ENCODE measurements at places on chromosomes 16 and 17. TPM values are rescaled to one million over a fixed set of nuclear protein-coding genes. Genes with fewer than 3 reads are reported as not detected.

The KIF18B gene
- 5.7 TPM for total RNA-seq

DNA sequence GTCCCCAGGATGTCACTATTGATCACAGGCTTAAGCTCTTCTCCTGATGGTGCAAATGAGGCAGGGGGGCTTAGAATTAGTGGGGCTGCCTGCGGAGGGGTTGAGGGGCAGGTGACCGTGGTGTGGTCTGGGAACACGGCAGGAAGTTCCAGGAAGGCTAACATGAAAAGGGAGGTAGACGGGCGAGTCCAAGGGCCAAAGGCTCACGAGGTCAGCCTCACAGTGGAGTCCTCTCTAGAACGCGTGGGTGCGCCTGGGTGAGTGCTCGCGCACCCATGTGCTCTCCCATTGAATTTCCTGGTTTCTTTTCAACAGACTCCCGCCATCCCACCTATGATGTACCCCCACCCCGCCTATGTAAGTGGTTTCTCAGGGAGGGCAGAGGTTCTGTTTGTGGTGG lies 15.2 kb downstream of the LGALS9 start:
- DNase-seq: no peak
- no peaks in the 10 kb centered on the region for H3K36me3 ChIP-seq
- H3K27me3 ChIP-seq: no peaks in the 10 kb centered on the region
- H3K4me1 ChIP-seq: peaks cover 28% of the 10 kb centered on the region

DNA sequence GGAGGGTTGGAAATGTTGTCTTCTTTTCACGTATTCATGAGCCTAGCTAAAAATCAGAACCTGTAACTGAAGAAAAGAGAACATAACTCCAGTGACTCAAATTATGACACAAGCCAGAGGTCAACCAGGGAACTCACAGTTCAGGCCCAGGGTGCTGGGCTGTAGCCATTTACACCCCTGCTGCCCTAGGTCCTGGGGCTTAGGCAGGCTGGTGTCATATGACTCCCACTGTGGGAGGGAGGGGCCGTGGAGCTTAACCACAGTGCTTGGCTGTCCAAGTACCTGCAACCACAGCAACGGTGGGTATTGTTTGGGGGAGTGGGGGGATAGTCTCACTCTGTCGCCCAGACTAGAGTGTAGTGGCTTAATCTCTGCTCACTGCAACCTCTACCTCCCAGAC lies 71.1 kb upstream of the AMZ2 start:
- no peaks in the 10 kb centered on the region for H3K4me1 ChIP-seq
- H3K27ac ChIP-seq: no peak overlapping the region
- DNase-seq: no peak
- no peak overlapping the region for H3K4me3 ChIP-seq

DNA sequence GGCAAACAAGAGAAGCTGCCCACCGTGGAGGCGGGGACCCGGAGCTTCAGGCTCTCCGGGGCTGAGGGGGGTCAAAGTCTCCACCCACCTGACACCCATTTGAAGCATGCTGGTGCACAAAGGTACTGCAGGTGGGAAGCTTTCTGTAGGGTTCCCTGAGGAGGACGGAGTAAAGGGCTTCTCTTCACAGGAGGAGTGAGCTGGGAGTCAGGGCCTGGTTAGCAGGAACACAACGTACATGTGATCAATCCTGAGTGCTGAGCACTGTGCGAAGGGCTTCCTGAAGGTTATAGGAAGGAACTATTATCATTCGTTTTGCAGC lies 252.9 kb upstream of the RPL38 start:
- H3K27me3 ChIP-seq: peaks cover 66% of the 10 kb centered on the region
- H3K27ac ChIP-seq: no peak overlapping the region
- peaks cover 11% of the 10 kb centered on the region for H3K4me1 ChIP-seq
- no peak for DNase-seq
- no peak overlapping the region for H3K4me3 ChIP-seq

- H3K4me3 ChIP-seq: no peak overlapping the region
- peaks cover 20% of the 10 kb centered on the region for H3K4me1 ChIP-seq
- H3K36me3 ChIP-seq: no peaks in the 10 kb centered on the region
- no peak overlapping the region for H3K27ac ChIP-seq
- no peak for DNase-seq
Observed at GRCh38 chr17:79785900-79786810, 8.2 kb downstream of the CBX2 start.

DNA sequence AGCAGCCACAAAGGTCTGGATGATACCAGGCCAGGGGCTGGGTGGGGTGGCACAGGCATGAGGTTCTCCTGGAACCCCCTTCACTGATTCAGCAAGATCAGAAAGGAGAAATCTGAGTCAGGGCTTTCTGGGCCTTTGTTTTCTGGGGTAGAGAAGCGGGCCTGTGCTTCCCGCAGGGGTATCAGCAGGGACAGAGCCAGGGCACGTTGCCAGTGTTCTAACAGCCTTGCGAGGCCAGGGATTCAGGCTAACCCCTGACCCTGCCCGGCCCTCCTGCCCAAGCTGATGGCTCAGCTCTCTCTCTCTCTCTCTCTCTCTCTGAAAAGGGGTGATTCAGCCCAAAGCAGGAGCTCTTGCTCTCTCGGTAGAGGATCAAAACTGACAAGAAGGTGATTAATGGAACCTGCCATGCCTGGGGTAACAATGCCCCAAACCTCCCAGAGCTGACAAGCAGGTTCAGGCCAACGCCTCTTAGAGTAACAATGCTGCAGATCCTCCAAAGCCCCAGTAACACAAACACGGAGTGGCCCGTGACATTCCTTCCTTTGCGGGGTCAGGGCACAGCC lies 2.0 kb upstream of the KRT13 start:
- H3K4me3 ChIP-seq: peak overlapping the region; percentile 54
- no peaks in the 10 kb centered on the region for H3K27me3 ChIP-seq
- peak overlapping the region; percentile 76 for H3K27ac ChIP-seq
- DNase-seq: no peak
- no peaks in the 10 kb centered on the region for H3K36me3 ChIP-seq

DNA sequence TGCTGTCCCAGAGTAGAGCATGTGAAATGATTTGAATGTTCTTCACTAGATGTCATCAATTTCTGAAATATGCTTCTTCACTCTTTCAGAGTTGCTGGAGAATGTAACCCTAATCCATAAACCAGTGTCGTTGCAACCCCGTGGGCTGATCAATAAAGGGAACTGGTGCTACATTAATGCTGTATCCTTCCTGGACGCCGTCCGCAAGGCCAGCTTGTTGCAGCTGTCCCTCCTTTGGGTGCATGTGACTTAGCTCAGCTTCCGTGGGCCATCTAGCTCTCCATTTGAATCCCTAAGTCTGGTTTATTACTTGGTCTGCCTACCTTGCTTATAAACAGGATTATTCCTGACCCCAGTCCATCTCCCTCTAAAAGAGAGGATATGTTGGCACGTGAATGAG lies 58.8 kb downstream of the USP10 start:
- H3K27ac ChIP-seq: no peak overlapping the region
- H3K4me3 ChIP-seq: no peak overlapping the region
- peaks cover under 1% of the 10 kb centered on the region for H3K36me3 ChIP-seq

- H3K27me3 ChIP-seq: no peaks in the 10 kb centered on the region
- no peak for DNase-seq
- no peak overlapping the region for H3K4me3 ChIP-seq
Observed at GRCh38 chr16:12084436-12084835, 107.9 kb downstream of the SNX29 start.

The PRAC1 gene
- not detected for total RNA-seq

GRCh38 chr17:48037036-48037837 lies at the start of gene COPZ2:
Gene COPZ2, minus strand, starts transcription at chr17:48037797. Its CDS starts 20 bp downstream, at chr17:48037777.
- H3K4me3 ChIP-seq: peak within 1 kb of the TSS; percentile 66
- no peaks in the 10 kb centered on the region for H3K27me3 ChIP-seq
- DNase-seq: no peak
- no peaks in the 10 kb centered on the region for H3K36me3 ChIP-seq
- H3K27ac ChIP-seq: peak within 1 kb of the TSS; percentile 79

- peaks cover 5% of the 10 kb centered on the region for H3K4me1 ChIP-seq
- no peak for DNase-seq
- H3K36me3 ChIP-seq: peaks cover 36% of the 10 kb centered on the region
- no peak overlapping the region for H3K4me3 ChIP-seq
Observed at GRCh38 chr16:89308391-89309333, 91.2 kb downstream of the ZNF778 start.

GRCh38 chr17:83006515-83007455 lies 72.6 kb upstream of the METRNL start:
- no peak for DNase-seq
- H3K4me3 ChIP-seq: no peak overlapping the region
- no peaks in the 10 kb centered on the region for H3K27me3 ChIP-seq
- H3K4me1 ChIP-seq: no peaks in the 10 kb centered on the region
- H3K27ac ChIP-seq: no peak overlapping the region

The CLDN7 gene
- total RNA-seq: 172 TPM

The NPW gene
- total RNA-seq: not detected

DNA sequence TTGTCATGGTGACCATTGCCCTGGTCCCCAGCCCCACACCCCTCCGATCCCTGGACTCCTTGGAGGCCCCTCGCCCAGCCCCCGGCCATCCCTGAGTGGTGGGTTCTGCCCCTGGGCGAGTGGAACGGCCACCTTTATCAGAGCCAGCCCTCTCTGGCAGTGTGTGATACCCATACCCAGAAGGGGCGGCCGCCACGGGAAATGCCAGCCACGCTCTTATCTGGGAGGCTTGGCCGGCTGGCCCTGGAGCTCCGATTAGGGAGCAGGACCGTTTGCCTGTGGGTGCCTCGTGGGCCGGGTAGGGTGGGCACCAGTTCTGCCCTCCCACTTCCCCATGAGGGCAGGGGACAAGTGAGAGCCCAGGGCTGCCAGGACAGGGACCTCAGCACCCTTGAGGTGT lies 58.3 kb upstream of the ZC3H18 start:
- H3K4me1 ChIP-seq: peaks cover 23% of the 10 kb centered on the region
- H3K4me3 ChIP-seq: no peak overlapping the region
- no peaks in the 10 kb centered on the region for H3K36me3 ChIP-seq
- H3K27ac ChIP-seq: no peak overlapping the region
- no peaks in the 10 kb centered on the region for H3K27me3 ChIP-seq

- peaks cover 36% of the 10 kb centered on the region for H3K36me3 ChIP-seq
- no peak overlapping the region for H3K4me3 ChIP-seq
- DNase-seq: no peak
- peaks cover 26% of the 10 kb centered on the region for H3K4me1 ChIP-seq
- H3K27me3 ChIP-seq: no peaks in the 10 kb centered on the region
Observed at GRCh38 chr16:4608704-4608980, 6.0 kb downstream of the UBALD1 start.

GRCh38 chr16:2038382-2039231 lies 9.0 kb downstream of the NTHL1 start:
- peaks cover 54% of the 10 kb centered on the region for H3K4me1 ChIP-seq
- H3K4me3 ChIP-seq: no peak overlapping the region

DNA sequence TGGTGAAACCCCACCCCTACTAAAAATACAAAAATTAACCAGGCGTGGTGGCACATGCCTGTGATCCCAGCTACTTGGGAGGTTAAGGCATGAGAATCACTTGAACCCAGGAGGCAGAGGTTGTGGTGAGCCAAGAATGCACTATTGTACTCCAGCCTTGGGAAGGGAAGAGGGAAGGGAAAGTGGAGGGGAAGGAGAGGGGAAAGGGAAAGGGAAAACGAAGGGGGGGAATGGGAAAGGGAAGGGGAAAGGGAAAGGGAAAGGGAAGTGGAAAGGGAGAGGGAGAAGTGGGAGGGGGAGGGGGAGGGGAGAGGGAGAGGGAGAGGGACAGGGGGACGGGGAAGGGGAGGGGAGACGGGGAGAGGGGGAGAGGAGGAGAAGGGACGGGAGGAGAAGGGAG lies 122.5 kb downstream of the GAS7 start:
- H3K27me3 ChIP-seq: no peaks in the 10 kb centered on the region
- DNase-seq: no peak
- no peaks in the 10 kb centered on the region for H3K36me3 ChIP-seq
- peaks cover 22% of the 10 kb centered on the region for H3K4me1 ChIP-seq
- no peak overlapping the region for H3K4me3 ChIP-seq

- H3K4me1 ChIP-seq: peaks cover 32% of the 10 kb centered on the region
- no peaks in the 10 kb centered on the region for H3K36me3 ChIP-seq
- no peak overlapping the region for H3K4me3 ChIP-seq
- DNase-seq: no peak
Observed at GRCh38 chr16:57319646-57320045, 35.2 kb upstream of the PLLP start.

DNA sequence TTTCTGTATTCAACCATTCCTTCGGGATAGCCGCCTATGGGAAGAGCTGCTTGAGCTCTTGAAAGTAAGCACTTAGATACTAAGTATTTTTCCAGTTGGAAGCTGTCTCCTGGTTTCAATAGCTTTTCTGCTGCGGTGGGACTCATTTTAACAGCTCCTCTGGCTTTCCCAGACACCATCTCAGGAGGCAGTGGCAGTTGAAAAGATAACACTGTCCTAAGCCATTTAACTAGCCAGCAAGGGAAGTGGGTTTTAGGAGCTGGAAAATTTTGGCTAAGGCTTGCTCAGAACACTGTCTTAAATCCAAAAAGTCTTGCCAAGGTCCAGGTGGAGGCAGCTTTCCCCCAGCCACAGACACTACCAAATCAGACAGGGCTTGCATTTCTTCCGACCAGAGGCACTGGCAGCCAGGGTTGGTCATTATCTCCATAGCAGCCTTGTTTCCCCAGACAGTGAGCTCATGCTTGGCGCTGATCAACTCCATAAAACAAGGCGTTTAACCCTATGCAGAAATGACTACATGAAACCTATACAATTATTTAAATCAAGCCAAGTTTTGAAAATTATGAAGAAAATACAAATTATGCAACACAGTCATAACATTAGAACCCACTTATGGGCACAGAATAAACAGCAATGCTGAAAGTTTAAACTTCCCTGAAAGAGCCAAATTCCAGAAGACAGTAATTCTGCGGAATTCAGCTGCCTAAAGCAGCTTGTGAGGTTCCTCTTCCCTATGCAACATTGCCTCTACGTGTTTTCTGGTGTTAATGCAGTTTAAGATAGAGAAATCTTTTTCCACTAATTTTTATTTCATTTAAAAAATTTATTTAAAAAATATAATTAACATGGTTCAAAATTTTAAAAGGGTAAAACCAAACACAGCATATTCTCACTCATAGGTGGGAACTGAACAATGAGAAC lies 25.0 kb downstream of the GABARAPL2 start:
- no peak overlapping the region for H3K4me3 ChIP-seq
- no peaks in the 10 kb centered on the region for H3K4me1 ChIP-seq
- peaks cover 5% of the 10 kb centered on the region for H3K36me3 ChIP-seq
- no peaks in the 10 kb centered on the region for H3K27me3 ChIP-seq

GRCh38 chr17:58303971-58304749 lies 23.4 kb upstream of the MPO start:
- no peaks in the 10 kb centered on the region for H3K4me1 ChIP-seq
- H3K27ac ChIP-seq: no peak overlapping the region
- H3K27me3 ChIP-seq: no peaks in the 10 kb centered on the region

DNA sequence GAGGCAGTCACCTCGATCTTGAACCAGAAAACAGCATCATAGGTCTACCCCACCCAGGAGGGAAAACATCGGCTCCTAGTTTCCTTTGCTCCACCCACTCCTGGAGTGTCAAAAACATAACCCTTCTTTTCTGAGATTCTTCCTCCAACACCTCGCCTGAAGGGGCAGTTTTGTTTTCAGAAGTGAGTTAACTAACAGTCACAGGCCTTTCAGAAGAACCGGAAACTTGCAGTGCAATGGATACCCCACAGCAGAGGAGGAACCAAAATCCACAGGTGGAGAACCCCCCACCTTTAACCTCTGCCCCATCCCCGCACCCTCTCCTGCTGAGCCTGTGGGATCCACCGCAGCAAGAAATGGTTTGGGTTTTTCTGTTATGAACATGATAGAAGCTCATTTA lies 7.8 kb upstream of the TEX2 start:
- H3K4me1 ChIP-seq: no peaks in the 10 kb centered on the region
- H3K27me3 ChIP-seq: no peaks in the 10 kb centered on the region
- no peak for DNase-seq
- no peak overlapping the region for H3K27ac ChIP-seq
- no peaks in the 10 kb centered on the region for H3K36me3 ChIP-seq

All from esophagus squamous epithelium (tissue), 5 donors.